ENCODE measurements at places on chromosomes 16 and 17.

GRCh38 chr17:50207792-50208567, 6.5 kb upstream of the COL1A1 start:
- no peak for DNase-seq

- no peak for DNase-seq
Measured at GRCh38 chr17:77719806-77720205, 238.7 kb upstream of the TNRC6C start.

DNA sequence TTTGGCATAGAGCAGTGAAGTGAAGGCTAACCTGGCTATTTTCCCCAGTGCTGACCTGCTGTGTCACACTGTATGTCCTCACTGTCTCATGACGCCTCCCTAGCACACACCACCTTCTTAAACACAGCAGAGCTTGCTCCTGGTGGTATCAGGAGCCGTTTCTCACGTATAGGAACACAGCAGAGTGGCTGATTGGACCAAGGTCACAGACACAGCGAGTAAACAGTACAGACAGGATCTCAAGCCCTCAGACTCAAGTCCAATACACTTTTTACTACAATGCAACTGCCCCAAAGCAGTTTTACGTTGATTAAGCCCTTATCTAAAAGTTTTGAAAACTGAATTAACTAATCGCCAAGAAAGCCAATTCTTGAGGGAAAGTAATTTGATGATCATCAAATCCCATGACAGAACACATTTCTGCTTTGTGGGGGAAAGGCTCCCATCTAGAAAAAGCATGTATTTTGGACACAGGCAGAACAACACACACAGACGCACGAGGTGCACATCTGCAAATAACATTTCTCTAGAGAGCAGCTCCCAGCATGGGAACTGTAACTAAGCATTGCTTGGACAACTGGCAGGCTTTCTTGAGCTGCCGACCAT, 15.2 kb downstream of the ARHGAP17 start:
- DNase-seq, result no peak

DNA sequence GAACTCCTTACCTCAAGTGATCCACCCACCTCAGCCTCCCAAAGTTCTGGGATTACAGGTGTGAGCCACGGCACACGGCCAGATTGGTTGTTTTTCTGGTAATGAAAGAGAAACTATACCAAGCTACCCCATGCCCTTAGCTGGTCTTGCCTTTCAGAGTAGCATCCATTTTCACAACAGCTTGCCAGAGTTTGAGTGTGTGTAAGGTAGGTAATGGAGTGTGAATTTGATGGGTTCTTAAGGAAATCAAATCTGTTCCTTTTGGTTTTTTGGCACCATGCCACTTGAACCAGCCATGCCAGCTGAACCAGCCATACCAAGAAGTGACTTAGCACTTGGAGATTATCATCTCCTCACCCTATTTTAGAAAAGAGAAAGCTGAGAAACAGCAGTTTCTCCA, 5.1 kb downstream of the CALCOCO2 start:
- DNase-seq, result no peak

GRCh38 chr16:51133688-51134087, 17.4 kb downstream of the SALL1 start:
- no peak for DNase-seq

DNA sequence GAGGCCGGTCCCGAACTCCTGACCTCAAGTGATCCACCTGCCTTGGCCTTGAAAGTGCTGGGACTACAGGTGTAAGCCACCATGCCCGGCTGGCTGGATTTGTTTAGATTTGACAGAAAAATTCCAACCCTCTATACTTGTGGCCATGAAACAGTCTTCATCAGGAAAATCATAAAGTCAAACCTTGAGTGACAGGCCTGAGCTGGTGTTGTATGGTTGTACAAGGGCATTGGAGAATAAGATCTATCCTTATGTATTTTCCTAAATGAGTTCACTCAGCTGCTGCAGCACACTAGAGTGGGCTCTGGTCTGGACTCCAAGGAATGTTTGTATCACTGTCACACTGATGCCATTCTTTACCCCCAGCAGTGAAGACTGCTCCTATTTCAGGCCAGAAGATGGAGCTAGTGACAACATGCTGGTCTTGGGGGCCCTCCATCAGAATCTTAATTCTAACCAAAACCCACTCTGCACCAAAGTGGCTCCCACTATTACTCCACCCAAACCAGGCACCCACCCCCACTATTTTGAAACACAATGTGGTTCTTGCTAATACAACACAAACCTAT, 27.4 kb downstream of the SNX11 start:
- DNase-seq, result no peak

DNA sequence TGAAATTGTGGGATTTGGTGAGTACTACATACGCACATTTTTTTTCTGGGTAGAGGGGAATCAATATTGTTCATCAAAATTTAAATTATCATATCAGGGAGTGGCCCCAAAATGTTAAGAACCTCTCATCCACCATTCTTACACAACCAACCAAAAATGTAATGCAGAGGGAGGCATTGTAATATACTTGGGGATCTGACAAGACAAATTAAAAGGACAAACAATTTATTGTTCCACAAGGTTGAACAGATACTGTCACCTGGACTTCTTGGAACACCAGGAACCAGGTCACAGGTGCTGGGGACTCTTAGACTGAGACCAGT, 14.7 kb upstream of the HOXB9 start:
- no peak for DNase-seq

DNA sequence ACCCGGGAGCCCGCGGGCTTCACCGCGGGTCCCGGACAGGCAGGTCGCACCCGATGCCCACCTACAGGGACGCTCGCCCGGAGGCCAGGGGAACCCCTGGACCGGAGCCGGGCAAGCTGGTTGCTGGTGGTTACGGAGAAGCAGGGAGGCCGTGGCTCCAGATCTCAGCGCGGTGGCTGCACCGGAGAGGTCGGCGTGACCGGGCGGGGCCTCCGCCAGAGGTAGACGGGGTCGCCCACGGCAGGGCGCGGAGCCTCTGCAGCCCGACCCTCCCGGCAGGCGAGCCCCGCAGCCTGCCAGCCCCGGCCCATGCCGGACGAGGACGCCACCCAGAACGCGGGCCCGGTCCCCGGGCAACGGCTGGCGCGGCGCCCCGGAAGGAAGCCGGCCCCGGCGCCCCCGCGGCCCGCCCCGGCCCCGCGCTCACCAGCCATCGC, 341 bp downstream of the PCYT2 start:
- DNase-seq, result no peak

DNA sequence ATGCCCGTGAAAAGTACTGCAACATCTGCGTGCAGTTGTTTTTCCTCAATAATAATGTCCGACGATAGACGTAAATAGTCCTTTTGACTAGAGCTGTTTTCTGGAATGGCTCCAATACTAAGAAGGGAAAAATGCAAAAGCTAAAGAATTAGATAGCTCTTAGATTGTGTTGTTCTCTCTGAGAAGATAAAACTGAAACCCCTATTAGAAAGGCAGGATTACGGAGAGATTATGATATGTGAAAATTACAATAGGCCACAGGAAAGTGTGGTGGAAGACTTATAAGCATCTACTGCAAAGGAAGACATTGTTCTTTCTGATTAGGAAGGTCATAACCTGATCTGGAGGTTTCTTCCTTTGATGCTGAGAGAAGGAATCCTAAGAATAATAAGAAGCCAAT, 33.5 kb upstream of the KCNJ16 start:
- DNase-seq, result no peak

DNA sequence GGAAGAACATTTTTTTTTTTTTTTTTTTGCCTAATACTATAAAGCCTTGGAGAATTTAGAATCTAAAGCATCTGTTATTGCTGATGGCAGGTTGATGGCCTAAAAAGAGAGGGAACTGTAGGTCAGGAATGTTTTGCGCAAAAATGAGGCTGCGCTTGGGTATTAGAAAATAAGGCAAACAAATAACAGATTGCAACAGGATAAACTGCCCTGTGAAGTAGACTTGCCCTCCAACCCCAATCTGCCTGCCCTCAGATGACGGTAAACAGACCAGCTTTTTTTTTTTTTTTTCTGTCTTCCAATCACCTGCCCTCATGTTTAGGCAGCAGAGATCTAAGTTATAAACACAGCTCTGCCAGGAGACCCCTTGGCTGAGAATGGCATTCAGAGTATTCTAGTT, 3.8 kb upstream of the DHX8 start:
- no peak for DNase-seq

GRCh38 chr17:44610871-44611270, 45.4 kb upstream of the MEIOC start:
- no peak for DNase-seq

GRCh38 chr17:17032131-17032692, 10.0 kb upstream of the MPRIP start:
- no peak for DNase-seq

- peak; percentile 57 for DNase-seq
Measured at GRCh38 chr16:67184995-67185650, 1.4 kb upstream of the MATCAP1 start.
